Activated CD4-positive, alpha-beta T cell treated with anti-CD3 and anti-CD28 coated beads, Interleukin-2, amount 50 U/mL, for 24 hours (primary cell): ENCODE measurements at places on chromosomes 5 and 9.

GRCh38 chr9:133141833-133142595, 21.0 kb upstream of the RALGDS start:
- no peak for DNase-seq

DNA sequence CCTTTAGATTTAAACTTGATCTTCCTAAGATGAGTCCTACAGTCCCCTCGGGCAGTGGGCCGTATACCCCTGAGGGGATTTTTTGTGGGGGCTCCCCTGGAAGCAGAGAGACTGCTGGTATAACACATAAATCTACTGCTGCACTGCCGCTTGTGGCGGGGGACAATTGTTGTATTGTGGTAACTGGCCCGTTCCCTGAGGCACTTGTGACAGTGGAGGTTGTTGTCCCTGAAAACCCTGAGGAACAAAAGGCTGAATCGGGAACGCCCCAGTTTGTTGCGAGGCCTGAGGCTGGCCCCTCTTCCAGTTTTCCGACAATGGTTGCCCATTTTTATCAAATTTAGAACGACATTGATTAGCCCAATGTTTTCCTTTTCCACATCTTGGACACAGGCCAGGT, 4.7 kb upstream of the TMEM141 start:
- DNase-seq, result no peak

DNA sequence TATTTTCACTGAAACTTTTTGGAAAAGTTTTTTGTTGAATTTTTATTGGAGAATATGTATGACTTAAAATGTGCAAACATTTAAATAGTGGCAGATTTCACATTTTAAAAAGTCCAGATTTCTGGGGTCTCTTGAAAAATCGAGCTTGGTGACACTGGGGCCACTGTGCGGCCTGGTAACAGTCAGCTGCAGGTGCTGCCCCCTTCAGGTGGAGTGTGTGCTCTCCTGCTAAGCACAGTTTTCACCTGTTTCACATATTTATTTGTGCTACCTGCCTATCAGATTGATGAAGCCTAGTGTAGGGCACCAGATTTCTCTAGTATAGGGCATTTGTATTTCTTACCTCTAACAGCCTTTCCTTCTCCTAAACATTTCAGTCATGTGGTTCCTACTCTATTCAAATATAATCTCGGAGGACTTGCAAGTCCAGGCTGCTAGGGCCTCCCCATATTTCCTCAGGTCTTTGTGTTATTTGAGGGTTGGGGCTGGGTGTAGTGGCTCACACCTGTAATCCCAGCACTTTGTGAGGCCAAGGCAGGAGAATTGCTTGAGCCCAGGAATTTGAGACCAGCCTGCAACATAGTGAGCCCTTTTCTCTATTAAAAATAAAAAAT, 95.8 kb upstream of the KLF9 start:
- no peak for DNase-seq

DNA sequence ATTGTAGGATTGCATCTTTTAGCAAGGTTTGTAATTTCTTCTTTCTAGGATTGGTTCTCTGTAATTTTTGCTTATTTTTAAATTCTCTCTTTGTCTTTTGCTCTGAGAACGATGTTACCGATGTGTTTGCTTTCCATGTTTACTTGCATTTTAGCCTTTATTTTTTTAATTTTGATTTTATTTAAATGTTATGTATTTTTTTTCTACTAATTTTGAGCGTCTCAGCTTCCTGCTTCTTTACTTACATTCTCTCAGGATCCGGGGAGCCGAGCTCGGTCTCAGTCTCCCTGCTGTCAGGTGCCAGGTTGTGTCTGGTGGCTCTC, 20.9 kb downstream of the ANXA2R start:
- DNase-seq, result no peak

DNA sequence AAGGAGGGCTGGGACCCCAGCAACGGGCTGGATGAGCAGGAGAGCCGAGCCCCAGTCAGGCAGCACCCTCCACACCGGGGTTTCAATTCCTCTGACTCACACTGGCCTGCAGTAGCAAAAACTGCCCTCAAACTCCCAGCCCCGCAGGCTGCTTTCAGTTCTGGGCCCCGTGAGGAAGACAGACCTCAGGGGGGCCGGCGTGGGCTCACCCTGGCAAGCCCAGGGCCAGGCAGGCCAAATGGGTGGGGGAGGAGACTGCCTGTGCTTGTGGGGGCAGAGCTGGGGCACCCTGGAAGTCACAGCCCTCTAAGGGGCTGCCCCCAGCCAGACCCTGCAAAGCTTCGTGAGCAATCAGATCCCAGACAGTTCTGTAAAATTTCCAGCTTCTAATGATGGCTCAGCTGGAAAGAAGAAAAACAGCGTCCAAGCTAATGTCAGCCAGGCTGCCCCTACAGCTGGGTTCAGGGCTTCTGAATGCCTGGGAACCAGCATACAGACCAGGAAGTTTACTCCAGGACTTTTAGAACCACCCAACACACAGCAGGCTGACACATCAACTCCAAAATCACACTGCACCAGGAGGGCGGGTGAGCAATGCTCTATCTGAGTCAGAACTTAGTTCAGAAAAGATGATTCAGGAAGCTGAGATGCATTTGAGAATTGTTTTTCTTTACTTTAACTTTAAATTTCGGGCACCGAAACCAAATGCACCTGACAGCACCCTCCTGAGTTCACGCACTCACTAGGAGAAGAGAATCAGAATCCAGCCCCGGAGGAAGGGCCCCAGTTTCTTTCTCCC, 34.7 kb downstream of the LPCAT1 start:
- no peak for DNase-seq

GRCh38 chr5:144567421-144567780, 396.7 kb downstream of the KCTD16 start:
- DNase-seq, result no peak

- no peak for DNase-seq
Measured at GRCh38 chr5:82656341-82656761, 378.2 kb upstream of the RPS23 start.

GRCh38 chr5:134025786-134026185, 21.0 kb upstream of the VDAC1 start:
- no peak for DNase-seq

- no peak for DNase-seq
Measured at GRCh38 chr9:18405240-18405639, 68.7 kb upstream of the ADAMTSL1 start.

- DNase-seq, result no peak
Measured at GRCh38 chr5:2829239-2829638, 77.8 kb upstream of the IRX2 start.

- DNase-seq, result no peak
Measured at GRCh38 chr5:54785729-54786591, 199.4 kb downstream of the ESM1 start.

DNA sequence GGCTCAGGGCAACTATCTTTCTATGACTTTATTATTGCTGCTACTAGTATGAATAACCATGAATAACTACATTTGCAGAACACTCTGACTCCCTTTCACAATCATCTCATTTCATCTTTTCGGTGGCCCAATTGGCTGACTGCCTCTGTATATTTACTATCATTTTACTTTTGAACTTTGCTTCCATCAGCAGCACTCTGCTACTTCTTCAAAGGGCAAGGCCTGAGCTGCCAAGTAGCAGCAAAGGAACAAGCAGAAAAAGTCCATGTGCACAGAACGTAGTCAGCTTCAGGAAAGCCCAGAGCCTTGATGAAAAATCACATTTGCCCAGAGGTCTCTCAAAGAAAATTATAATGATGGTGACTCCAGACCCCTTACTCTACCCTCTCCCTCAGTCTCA, 214.5 kb upstream of the PUM3 start:
- no peak for DNase-seq

DNA sequence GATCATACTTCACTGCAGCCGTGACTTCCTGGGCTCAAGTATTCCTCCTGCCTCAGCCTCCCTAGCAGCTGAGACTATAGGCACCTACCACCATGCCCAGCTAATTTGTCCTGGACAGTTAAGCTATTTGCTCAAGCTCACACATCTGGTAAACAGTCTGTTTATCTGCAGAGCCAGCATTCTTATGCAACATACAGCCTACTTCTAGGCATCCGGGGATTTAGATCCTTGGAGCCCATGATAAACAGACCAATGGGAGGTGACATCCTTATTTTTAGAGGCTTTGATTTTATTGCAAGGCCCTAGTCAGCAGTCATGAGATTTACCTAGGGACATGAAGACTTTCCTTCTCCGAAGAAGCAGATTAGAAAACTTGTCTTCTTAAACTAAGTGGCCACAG, 21.0 kb downstream of the ATOX1 start:
- no peak for DNase-seq

DNA sequence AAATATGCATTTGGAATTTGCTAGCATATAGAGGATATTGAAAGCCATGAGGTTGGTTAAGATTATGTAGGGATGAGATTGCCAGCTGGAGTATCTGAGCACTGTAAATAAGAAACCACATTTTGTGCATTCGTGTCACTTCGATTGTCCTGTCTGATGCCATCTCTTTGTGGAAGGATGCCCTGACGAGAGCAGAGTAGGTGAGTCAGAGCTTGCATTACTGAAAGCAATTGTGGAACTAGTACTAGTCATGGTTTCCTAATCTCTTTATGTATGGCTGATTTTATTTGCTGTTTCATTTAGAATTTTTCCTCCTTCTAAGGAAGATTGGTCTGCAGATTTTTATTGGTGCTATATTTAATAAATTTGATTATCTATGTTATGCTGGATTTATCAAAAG, 14.5 kb upstream of the TAS2R1 start:
- DNase-seq, result no peak

DNA sequence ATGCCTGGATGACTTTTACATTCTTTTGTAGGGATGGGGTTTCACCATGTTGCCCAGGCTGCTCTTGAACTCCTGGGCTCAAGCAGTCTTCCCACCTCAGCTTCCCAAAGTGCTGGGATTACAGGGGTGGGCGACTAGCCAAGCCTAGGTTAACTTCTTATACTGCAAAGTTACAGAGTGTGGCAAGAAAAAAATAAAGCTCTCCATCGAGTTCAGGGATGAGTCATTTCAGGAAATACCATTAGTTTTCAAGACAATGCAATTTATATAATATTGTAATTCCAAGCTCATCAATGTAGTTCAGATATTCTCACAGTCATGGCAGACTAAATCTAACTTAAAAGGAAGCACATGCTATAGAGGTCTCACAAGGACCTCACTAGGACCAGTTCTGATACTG, 11.5 kb upstream of the ABO start:
- no peak for DNase-seq

DNA sequence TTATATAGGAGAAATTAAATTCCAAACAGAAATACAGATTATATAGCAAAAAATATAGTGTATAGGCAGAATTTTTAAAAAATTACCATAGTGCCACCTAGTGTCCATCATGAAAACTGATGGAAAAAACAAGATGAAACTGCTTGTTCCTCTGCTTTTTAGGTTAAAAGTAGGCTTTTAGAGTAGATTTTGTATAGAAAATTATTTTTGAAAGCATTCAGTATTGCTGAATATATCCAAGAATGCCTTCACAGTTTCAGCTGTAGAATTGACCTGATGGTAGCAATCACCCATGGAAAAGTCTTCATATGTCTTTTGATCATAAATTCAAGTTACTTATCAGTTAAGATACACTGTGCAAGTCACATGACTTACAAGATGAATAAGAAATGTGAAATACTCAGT, 19.7 kb downstream of the RIOK2 start:
- DNase-seq, result no peak

DNA sequence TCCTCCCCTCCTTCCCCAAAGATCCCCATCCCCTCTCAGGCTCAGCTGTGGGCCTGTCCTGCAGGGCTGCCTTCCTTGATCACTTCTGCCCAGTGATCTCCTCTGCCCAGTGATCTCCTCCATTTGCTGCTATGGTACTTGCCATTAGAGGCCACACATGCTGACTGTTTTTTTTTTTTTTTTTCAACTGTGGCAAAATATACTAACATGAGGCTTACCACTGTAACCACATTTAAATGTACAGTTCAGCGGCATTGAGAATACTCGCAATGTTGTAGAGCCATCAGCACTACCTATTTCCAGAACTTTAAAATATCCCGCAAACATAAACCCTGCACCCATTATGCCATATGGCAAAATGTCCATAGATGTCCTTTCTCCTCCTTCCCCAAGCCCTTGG, 61.7 kb upstream of the EPB41L4B start:
- no peak for DNase-seq

GRCh38 chr5:98909363-98909762, 19.4 kb downstream of the CHD1 start:
- DNase-seq, result no peak

DNA sequence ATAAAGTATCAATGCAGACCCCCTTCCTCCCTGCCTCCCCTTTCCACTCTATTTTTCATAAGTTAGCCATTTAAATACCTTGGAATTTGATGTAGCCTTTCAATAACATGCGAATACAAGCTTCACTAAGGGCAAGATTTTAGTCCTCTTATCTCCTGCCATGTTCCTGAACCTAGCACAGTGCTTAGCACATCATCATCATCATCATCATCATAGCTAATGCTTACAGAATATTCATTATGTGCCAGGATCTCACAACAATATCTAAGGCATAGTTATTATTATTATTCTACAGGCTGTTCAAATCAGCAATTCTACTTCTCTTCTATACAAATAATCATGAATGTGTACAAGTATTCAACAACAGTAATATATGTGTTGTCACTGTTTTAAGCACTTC, 20.4 kb downstream of the KLHL3 start:
- DNase-seq, result no peak

DNA sequence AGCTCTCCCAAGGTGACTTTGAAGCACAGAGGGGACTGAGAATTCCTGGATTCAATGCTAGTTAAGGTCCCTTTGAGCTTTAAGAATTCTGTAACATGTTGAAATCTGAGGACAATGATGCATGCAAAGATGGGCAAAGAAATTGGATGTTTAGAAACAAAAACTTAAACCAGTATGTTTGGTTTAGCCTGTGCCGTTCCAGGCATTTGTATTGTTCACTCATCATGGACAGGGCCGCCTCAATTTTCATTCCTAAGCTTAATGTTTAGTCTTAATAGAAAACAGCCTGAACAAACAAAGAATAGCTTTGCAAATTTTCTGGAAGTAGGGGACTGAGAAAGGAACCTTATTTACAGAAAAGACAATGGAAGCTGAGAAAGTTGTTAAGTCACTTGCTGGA, 267.8 kb downstream of the ARHGEF28 start:
- DNase-seq, result no peak

DNA sequence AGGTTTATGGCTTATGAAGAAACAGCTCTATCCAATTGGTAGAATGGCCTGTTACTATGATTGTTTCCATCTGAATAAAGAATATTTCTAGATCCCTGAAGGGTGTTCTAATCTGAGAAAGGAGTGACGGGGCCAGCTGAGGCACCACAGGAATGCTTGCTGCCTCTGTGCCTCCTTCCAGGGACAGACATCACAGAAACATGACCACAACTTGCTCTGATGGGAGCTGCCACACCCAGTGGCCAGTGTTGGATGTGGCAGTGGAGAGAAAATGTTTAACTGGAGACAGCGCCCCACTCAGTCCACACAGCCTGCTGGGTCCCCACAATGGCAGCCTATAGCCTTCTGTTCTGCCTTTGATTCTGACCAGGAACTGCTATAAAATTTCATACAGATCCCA, 38.6 kb upstream of the TESK1 start:
- no peak for DNase-seq

DNA sequence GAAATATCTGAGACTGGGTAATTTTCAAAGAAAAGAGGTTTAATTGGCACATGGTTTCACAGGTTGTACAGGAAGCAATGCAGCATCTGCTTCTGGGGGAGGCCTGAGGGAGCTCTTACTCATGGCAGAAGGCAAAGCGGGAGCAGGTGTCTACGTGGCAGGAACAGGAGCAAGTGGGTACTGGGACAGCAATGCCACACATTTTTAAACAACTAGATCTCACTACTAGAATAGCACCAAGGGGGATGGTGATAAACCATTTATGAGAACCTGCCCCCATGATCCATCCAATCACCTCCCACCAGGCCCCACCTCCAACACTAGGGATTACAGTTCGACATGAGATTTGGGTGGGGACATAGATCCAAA, 47.6 kb upstream of the HOMER1 start:
- DNase-seq, result peak; percentile 32

GRCh38 chr9:116795821-116796220, 108.7 kb downstream of the TRIM32 start:
- no peak for DNase-seq
